ENCODE measurements at places on chromosomes 1 and 21.

DNA sequence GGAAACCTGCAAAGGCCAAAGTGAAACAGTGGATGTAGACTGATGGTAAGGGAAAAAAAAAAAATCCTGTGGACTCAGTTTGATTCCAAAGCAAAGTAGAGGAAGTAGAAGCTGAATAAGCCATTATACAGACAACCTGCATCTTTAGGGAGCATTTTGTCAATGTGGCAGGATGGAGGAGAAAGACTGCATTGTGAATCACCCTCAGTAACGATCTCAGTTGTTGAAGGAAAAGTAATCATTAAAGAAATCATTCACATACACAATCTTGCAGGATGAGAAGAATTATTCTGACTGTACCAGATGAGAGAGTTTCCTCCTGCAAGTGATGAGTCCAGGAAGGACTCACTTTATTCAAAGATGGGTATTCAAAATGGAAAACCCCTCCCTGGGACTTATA is 45.1 kb upstream of the TRIM67 start:
- DNase-seq, result no peak

DNA sequence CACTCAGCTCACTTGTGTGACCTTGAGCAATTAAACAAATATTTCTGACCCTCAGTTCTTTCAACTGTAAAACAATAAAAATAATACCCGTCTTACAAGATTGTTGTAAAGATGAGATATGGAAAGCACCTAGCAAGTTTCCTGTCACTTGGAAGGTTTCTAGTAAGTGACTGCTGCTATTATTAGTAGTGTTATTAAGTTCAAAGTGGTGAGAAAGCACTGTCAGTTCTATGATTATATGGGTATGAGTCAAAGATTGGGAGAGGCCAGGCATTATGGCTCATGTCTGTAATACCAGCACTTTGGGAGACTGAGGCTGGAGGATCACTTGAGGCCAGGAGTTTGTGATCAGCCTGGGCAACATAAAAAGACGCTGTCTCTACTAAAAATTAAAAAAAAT is 145.4 kb downstream of the C1orf21 start:
- DNase-seq, result no peak

DNA sequence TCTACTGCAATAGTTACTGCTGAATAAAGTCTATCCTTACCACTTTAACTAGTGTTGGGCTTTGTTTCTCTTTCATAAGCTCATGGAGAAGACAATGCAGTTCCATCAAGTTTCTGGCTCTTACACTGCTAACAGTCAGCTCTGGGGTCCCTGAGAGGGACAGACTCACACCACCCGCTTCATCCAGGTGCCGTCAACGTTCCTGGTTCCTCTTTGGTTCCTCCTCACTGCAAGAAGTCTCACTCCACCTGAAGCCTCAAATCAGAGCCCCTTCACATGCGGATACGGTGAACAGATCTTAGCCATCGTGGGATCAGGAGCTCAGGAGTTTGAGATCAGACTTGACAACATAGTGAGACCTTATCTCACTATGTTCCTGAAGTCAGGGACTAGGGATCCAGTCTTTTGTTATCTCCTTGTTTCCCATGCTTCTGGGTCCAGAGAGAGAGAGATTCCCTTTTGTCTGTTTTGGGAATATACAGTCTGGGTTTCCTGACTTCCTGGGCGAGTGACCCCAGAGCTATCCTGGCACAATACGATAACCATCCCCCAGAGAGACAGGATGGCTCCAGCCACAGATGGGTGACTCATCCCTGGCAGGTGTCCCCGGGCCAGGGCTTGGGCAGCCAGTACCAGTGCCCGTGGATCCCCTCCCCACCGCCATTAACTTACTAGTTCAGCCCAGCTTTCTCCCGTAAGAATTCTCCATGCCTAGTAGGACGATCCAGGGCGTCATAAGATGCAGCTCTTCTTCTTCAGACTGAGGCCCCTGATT is 14.3 kb upstream of the PCP4 start:
- DNase-seq, result no peak

DNA sequence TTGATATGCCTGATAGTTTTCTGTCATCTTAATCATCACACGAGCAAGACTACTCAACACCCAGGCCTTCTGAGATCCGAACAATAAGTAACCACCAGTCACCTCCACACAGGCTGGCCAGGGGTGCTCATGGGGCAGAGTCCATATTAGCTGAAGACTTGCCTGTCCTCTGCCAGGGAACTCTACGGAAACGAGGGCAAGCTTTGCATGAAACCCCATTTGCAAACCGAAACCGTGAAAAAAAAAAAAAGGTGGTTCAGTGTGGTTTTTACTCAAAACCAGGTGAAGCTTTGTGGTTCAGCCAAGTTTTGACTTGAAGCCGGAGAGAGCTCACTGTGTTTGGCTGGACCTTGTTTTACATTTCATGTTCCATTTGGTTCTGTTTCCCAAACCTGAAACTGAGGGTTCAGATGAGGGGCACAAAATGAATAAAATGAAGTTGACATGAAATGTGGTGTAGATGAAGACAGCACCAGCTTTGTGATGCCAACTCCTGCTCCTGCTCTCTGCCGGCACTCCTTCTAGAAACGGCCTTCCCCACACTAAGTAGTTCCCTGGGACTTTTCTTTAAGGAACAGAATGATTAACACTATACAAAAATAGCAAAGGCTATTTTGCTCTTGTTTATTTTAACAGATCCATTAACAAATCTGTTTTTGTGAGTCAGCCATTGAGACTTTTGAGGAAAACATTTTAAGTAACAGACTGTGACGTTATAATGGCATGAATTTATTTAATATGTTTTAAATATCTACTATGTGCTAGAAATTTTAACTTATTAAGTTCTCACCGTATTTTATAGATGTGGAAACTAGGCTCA is 74.7 kb downstream of the RUNX1 start:
- DNase-seq, result no peak

GRCh38 chr1:48007047-48007446 is 9.9 kb upstream of the TRABD2B start:
- DNase-seq, result no peak

- no peak for DNase-seq
Observed at GRCh38 chr1:35454616-35455015, 102.6 kb downstream of the KIAA0319L start.

DNA sequence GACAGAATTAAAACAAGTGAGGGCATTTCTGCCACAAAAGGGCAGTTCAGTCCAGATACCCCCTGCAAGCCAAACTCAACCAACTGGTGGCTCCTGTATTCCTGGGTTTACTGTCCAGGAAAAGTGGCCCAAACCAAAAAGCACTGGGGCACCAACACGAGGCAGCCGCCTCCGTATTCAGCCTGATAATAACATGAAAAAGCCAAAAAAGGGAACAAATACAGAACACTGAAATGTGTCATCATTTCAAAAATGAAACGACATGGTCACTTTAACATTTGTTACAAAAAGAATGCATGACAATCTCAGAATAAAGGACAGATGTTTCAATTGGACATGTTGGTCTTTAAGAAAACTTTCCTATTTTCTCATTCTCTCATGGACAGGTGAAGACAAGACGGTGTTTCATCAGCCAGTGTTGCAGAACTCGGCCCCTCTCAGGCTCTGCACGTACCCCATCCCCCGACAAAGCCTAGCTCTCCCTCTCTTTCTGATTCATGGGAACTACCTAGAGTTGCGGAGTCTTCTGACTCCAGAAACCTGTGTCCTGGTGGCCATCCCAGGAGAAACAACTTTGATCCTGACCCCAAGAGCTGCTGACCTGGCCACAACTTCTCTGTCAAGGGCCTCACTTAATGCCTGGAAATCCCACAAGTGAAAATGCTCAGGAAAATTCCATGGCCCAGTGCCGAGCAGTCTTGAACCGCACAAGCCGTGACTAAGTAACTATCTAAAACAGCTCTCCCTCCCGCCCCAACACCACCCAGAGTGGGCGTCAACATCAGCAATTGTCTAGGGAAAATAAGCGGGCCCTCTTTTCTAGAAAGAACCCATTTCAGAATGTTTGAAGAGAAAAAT is 27.1 kb downstream of the ZBTB17 start:
- no peak for DNase-seq

DNA sequence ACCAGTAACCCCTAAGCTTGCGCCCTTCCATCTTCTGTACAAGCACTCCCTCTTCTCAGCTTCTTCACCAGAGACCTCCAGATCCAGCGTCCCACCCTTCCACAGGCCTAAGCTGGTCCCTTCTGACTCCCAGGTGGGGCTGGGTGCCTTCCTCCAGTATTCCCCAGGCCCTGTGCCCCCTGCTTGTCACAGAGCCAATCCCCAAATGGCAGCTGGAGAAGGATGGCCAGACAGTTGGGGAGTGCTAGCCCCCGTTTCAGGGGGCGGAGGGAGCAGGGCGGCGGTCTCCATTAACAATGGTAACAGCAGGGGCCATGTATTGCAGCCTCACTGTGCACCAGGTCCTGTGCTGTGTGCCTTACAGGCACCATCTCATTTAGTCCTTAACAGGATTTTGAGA is 85.7 kb downstream of the KCNN3 start:
- no peak for DNase-seq

DNA sequence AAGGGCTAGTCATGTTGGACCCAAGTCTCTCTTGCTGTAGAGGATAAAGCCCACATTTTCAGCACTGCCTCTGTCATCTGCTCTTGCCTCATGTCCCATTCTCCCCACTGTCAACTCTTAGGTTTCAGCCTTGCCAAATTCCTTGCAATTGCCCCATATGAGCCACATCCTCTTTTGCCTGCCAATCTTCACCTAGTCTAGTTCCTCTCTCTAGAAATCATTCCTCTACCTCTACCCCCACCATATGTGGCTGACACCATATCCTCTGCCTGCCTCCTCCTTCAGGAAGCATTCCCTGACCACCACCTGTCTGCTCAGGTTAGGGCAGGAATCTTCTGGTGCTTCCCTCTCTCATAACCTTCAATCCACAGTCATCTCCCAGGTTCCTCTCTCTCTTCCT is 38.2 kb downstream of the SLC9A1 start:
- DNase-seq, result no peak

- DNase-seq, result no peak
Observed at GRCh38 chr1:163337631-163338030, 15.9 kb downstream of the NUF2 start.

GRCh38 chr1:244675167-244675566 is 22.2 kb downstream of the DESI2 start:
- DNase-seq, result no peak

DNA sequence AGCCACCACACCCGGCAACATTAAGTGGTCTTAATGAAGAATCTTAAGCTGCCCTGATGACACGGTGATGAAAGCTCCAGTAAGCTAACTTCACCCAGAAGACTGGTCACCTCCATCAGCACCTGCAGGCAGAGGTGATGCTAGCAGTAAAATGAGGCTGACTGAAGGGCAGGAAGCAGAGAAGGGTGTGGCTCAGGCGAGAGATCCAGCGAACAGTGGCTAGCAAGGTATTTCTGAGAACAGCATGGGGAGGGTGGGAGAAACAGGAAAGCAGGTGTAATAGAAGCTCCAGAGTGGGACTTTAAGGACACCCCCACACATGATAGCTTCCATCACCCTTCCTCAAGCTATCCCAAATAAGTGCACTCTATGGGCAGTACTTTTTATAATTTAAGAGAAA is 15.9 kb upstream of the DISP1 start:
- no peak for DNase-seq

DNA sequence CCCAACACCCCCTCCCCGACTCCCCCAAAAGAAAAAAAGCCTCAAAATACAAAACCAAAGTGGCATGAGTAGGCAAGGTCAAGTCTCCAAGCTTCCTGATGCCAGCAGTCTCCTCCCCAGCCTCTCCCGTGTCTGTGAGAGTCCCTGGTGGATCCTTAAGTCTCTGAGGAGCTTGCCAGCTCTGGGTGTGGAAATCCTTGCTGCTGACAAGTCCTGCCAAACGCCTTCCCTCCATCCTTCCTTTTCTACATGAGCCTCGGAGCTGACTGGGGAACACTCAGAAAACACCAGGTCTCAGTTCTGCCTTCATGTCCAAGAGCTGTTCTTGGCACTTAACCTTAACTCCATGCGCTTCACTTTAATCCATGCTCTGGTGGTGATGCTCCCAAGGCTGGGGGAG is 3.7 kb upstream of the ETV3L start:
- no peak for DNase-seq

DNA sequence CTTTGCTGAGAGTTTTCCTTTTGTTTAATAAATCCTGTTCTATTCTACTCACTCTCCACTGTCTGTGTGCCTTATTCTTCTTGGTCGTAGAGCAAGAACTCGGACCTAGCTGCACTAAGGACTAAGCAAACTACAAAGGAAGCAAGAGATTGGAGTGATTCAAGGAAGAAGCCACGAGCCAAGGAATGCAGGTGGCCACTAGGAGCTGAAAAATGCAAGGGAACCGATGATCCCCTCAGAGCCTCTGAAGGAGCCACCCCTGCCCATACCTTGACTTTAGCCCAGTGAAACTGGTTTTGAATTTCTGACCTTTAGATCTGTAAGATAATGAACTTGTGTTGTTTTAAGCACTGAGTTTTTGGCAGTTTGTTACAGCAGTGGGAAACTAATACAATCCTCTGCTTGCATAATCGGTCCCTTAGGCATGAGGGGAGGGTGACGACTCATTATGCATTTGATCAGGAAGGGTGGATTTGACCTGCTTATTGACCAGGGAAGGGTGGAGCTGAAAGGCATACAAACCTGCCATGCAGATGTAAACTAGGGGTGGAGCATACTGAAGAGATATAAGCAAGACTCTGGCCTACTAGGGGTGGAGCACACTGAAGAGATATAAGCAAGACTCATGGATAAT is 6.2 kb upstream of the CA6 start:
- DNase-seq, result no peak

DNA sequence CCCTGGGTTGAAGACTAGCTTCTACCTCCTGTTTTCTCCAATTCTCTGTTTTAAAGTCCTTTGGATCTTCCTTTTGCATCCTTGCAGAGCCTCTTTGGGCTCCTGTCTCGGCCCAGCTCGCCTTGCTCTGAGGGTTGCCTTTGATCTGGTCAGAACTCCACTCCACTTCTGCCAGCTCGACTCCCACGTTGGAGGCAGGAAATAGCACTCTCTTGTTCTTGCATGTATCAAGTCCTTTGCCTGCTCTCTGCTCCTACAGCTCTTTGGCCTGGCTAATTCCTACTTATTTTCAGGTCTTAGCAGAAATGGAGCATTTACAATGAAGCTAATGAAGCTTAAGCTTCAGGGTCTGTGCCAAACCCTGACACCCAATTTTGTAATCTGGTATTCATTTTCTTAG is 21.1 kb upstream of the B3GALNT2 start:
- DNase-seq, result no peak

GRCh38 chr1:79585801-79586200 is 579.3 kb upstream of the ADGRL4 start:
- no peak for DNase-seq

DNA sequence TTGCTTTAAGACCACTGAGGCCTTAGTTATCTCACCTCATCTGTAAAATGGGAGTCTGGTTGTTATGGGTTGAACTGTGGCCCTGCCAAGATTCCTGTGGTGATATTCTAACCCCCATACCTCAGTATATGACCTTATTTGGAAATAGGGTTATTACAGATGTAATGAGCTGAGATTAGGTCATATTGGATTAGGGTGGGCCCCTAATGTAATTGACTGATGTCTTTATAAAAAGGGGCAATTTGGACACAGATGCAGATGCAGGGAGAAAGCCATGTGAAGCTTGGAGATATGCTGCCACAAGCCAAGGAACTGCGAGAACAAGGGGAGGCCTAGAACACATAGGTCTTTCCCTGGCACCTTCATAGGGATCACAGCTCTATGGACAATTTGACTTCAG is 3.9 kb downstream of the C1orf87 start:
- DNase-seq, result no peak

Measured in left kidney (tissue), 8 donors.